Purkinje cell (primary cell): ENCODE measurements at places on chromosomes 6 and 20. TPM values are rescaled to one million over a fixed set of nuclear protein-coding genes. Genes with fewer than 3 reads are reported as not detected.

The MBOAT1 gene
- polyA plus RNA-seq: 1.4 TPM in 1 of 2 replicates, not detected in the other

The CD109 gene
- polyA plus RNA-seq: 0.51 TPM in 1 of 2 replicates, not detected in the other

The SLC17A9 gene
- not detected in 2 replicates for polyA plus RNA-seq

The GID8 gene
- 6.3 and 9.5 TPM in 2 replicates for polyA plus RNA-seq

The TPD52L2 gene
- polyA plus RNA-seq: 7.6 and 9.1 TPM in 2 replicates

The CBLN4 gene
- polyA plus RNA-seq: 24.9 and 27.4 TPM in 2 replicates

The FAM210B gene
- polyA plus RNA-seq: 7.6 and 15.1 TPM in 2 replicates
